ENCODE measurements at places on chromosomes 1 and 21. TPM values are rescaled to one million over a fixed set of nuclear protein-coding genes. Genes with fewer than 3 reads are reported as not detected.

CD48 gene
- total RNA-seq, result not detected

C1orf105 gene
- not detected for total RNA-seq

PLA2G2D gene
- total RNA-seq, result not detected

CTTNBP2NL gene
- total RNA-seq, result 26.8 TPM

IFI44L gene
- total RNA-seq, result 1.3 TPM
